ENCODE measurements at places on chromosomes 2 and 18.

DNA sequence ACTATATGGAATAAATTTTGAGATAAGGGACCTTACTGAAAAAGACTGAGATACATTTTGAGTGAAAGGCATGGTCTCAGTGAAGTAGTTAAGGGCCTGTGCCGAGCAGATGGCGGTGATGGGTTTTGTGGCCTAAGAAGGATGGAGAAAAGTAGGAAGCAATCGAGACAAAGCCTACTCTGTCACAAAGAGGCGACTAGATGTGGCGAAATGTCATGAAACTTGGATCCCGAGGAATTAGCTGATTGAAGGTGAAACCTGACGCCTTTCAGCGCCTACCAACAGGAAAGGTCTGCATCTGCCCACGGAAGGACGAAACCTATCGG is 558 bp upstream of the CEP192 start:
- no peak for DNase-seq

DNA sequence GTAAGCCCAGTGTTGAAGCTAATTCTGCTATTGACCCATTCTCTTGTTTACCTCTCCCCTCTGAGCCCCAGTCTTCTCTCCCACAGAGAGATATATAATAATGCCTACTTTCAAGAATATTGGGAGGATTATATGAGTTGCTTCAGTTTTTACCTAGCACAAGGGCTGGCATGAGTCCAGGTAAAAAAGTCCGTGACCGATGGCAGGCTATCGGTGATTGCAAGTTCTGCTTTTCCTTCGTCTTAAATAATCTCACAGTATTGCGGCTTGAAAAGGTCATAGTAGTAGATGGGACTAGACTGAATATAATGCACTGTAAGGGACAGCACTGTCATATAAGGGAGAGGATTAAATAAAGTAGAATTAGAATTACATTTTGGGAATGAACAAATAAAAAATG is 77.6 kb downstream of the KIF5C start:
- DNase-seq: no peak

DNA sequence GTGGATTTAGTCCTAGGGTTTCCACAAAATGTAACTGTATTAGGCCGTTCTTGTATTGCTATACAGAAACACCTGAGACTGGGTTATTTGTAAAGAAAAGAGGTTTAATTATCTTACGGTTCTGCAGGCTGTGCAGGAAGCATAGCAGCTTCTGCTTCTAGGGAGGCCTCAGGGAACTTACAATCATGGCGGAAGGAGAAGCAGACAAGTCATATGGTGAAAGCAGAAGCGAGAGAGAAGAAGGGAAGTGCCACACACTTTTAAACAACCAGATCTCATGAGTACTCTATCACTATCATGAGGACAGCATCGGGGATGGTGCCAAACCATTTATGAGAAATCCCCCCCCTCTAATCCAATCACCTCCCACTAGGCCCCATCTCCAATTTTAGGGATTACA is 9.5 kb upstream of the CCDC68 start:
- DNase-seq: no peak

GRCh38 chr18:22536558-22536957 is 118.8 kb upstream of the CTAGE1 start:
- no peak for DNase-seq

GRCh38 chr2:67393237-67393636 is 3.9 kb upstream of the ETAA1 start:
- no peak for DNase-seq

DNA sequence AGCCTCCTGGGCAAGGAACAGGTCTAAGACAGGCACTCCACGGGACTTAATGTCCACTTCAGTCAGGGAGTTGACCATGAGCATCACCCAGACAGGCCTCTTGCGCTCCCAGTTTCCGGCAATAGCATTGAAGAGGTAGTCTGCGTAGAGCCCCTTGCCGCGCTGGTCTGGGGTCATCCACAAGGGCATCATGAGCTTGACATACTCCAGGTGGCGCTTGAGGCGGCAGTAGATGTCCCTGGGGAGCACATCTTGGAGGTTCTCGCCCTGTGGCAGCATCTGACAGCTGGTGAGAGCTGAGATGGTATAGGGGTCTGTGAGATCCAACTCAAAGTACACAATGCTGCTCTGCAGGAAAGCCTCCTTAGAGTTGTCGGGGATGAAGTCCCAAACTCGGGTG is 10.6 kb downstream of the TRABD2A start:
- DNase-seq: no peak

DNA sequence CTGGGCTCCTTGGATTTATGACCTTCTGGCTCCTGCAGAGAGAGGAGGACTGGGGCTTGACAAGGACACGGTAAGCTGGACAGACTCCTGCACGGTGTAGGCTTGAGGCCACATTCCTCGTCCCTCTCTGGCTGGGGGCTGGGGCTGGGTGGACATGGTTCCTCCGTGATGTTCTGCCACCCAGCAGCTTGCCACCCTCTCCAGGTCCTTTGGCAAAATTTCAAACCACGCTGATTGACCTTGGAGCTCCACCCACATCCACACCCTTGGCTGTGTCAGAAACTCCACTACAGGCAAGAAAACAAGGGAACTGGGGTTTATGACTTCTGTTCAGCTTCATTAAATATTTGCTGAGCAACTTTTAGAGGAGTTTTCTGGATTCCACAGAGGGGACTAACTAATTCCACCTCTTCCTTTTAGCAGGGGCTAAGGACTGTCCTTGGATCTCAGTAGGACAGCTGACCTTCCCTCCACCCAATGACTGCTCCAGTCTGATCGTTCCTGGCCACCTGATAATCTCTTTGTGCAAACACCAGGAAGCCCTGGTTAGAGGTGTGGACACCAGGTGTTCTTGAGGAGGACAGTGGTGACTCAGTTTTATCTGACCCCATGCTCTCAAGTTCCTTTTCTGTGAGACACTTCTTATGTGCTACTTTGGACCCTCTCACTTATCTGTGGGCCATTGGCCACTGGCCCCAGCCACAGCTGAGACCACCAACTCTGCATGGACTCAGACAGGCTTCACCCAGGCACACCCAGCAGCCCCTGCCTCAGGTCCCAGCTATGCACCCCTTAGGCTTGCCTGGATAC is 29.3 kb downstream of the GPR55 start:
- no peak for DNase-seq

- no peak for DNase-seq
Measured at GRCh38 chr2:201779901-201780673, 646 bp downstream of the ALS2 start.

DNA sequence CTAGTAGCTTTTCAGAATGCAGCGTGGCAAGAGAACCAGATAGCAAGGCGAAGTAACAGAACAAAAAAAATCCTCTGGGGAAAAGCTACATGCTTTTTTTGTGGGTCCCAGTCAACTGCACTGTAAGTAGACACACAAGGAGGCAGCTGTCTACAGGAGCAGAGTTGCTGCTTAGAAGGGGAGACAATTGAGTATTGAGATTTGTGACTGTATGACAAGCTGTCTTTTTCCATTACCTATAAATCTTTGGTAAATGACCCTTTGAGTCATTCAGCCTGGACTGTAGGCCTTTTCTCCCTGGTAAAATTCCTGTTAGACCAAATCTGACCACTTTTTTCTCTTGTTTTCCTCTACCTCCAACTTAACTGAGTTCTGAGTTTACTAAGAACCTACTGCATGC is 144.1 kb upstream of the FOSL2 start:
- DNase-seq: no peak

DNA sequence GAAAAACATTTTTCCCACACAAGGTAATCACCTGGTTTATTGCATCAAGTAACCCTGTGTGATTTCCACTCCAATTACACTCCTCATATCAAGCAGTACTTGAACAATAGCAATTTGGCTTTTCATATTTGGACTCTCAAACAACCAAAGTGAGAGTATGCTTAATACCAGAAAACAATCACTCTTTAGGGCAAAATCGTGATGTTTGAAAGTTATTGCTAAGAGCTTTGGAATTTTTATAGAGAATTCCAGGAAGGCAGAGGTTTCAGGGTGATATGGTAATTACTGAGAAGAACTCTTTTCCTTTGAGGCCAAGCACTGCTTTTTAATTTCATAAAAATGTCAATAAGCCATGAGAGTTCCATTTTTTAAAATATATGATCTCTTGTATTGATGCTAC is 779.5 kb upstream of the LRRTM1 start:
- DNase-seq: no peak

DNA sequence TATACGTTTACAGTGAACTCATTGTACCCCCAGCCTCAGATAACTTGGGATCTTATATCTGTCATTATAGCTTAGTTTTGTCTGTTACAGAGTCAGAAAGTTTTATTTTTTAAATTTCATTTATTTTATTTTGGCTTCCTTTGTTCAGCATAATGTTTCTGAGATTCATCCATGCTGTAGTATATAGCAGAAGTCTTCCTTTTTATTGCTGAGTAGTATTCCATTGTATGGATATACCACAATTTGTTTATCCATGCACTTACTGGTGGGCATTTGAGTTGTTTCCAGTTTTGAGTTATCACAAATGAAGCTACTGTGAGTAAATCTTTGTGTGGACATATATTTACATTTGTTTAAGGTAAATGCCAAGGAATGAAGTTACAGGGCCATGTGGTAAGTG is 122.3 kb downstream of the ADCYAP1 start:
- no peak for DNase-seq

- DNase-seq: no peak
Measured at GRCh38 chr2:6168485-6168884, 476.3 kb downstream of the SOX11 start.

DNA sequence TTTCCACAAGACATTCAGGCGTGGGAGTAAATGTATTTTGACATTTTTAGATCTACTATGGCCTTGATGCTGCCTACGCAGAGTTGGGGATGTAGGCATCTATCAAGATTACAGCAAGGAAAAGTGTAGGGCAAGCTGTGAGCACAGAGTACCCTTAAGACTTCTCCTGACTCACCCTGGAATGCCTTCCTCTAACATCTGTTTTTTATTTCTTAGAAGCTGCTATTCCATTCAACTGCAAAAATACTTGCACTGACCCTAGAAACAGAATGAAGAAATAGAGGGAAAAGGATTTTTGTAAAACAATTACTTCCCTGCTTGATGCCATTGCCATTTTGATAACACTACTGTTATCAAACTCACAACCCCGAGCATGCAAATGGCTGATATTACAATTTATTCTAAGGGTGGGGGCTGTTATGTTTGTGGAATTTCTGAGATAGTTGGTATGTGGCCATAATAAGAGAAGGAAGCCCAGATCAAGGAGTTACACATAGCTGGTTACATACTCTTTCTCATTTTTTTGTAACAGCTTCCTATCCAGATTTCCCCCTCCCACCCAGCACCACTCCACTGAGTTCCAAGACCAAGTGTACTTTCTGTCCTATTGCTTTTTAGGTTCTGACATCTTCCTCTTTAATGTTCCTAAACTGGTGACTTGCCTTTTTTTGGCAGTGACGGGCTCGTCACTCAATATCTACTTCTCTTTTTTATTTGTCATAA is 6.0 kb upstream of the ROCK1 start:
- no peak for DNase-seq

DNA sequence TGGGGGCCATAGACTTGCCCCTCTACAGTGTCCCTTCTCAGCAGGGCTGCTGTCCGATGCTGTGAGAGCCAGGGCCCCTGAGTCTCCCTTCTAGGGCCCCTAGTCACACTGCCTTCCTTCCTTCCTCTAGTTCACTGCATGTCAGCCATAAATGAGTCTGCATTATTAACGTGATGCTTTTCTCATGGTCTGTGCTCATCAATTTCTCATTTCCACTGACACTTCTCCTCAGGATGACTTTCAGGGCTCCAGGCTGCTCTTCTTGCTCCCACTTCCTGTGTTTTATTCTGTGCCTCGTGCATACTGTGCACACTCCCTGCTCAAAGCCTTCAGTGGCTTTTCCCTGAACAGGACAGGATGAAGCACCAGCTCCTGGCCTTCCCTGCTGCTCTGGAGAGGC is 146.5 kb downstream of the FAM210A start:
- DNase-seq: no peak

GRCh38 chr18:22914633-22915032 is 18.5 kb upstream of the RBBP8 start:
- no peak for DNase-seq

- DNase-seq: no peak
Measured at GRCh38 chr2:240351826-240352426, 83.5 kb upstream of the GPC1 start.

DNA sequence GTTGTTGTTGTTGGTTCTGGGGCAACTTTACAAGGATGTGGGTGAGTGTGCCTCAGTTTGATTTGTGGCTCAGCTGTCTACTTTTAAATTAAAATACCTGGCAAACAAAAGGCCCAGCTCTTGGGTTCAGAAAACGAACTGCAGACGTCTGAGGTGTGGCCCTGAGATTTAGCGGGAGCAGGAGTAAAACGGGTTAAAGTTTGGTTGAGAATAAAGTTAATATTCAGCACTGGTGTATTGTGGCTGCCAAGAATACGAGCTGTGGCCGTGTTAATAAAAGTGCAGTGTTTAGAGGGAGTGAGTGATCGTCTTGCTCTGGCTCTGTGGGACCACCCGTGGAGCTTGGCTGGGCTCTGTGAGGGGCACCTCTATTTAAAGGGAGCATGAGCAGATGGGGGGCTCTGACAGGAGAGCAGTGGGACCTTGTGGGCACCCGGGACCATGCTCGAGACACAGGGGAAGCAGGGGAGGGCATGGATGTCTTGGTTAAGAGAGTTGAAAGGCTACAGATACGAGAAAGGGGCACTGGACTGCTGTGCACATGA is 80.3 kb downstream of the VAPA start:
- no peak for DNase-seq

DNA sequence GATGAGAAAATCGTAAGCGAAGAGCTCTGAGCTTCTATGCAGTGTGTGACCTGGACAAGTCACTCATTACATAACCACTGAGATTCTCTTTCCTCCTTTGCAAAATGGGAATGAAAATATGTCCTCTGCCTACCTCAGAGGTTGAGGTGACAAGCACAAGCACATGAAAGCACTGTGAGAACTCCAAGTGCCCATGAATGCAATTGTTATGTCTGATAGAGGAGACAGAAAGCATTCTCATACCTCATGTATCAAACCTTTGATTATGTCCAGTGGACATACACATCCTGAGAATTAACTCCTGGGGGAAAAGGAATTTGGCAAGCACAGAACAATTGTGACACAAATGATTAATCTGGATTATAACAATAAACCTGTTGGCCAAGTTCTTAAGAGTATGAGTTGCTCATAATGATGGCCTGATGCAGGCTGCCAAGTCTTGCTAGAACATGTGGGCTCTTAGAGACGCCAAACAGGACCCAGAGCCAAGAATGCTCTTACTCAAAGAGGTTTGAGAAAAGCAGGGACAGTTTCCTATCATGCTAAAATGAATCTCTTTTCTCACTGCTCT is 8.5 kb upstream of the RMDN2 start:
- DNase-seq: no peak

- DNase-seq: no peak
Measured at GRCh38 chr2:222671259-222672067, at the start of gene MOGAT1. TSS of gene MOGAT1 (plus strand) at chr2:222671658. CDS start at chr2:222671786, 128 bp downstream.
